ENCODE measurements at places on chromosomes 4 and X.

DNA sequence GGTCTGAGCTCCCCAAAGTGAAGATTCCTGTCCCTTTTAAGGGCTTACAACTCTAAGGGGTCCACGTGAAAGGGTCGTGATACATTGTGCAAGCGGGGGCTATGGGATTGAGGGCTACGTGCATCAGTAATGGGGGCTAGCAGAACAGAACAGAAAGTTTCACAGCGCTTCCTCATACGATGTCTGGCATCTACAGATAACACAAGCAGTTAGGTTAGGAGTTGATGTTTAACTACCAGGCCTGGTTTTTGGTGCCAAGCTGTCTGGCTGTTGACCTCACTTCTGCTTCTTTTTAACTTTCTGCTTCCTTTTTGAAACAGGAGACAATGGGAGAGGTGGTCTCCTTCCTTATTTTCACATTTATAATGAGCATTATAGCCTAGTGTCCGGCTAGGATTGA is 368.6 kb upstream of the CXorf51A start:
- DNase-seq, result no peak

- DNase-seq, result no peak
Measured at GRCh38 chr4:174713821-174714220, 115.2 kb downstream of the GLRA3 start.

DNA sequence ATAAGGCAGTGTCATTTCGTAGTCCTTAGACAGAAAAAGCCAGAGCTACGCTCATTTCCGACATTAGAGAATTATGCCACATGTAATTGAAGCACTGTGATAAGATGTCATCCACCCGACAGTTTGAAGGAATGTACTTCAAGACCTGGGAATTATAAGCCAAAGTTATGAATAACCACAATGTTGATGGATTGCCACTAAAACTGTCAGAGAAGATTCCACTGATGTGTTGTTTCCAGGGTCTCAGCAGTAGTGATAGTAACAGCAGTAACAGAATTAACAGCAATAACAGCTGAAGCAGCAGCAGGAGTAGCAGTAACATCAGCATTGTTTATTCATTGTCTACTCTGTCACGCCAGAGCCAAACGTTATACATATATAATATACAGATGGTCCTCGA is 24.7 kb downstream of the RAB33A start:
- DNase-seq, result no peak

GRCh38 chr4:2792711-2793585 is at the start of gene SH3BP2:
Gene SH3BP2, plus strand, starts transcription at chr4:2793085. Its CDS starts 27,533 bp downstream, at chr4:2820618.
- peak; percentile 77 for DNase-seq

- no peak for DNase-seq
Measured at GRCh38 chr4:101183221-101183620, 164.1 kb downstream of the PPP3CA start.

DNA sequence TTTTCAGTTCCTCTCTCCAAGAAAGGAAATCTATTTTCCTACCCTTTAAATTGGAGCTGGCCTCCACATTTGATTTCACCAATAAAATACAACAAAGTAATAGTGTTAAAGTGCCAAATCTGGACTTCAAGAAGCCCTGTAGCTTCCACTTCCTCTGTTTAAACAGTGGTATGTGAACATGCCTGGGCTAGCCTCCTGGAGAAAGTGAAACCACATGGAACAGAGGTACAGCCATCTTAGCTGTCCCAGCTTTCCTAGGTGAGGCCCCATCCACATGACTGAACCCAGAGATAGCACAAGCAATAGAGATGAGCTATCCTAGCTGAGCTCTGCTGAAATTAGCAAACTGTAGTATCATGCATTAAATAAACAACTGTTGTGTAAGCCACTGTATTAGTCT is 131.8 kb upstream of the VCX start:
- no peak for DNase-seq

GRCh38 chr4:153748378-153748777 is 11.4 kb downstream of the RNF175 start:
- DNase-seq, result peak; percentile 87

GRCh38 chr4:30882443-30882842 is 162.3 kb downstream of the PCDH7 start:
- no peak for DNase-seq

- peak; percentile 84 for DNase-seq
Measured at GRCh38 chr4:54082168-54082567, 17.8 kb upstream of the CHIC2 start.

- DNase-seq, result no peak
Measured at GRCh38 chrX:42934020-42934726, 156.2 kb upstream of the PPP1R2C start.

DNA sequence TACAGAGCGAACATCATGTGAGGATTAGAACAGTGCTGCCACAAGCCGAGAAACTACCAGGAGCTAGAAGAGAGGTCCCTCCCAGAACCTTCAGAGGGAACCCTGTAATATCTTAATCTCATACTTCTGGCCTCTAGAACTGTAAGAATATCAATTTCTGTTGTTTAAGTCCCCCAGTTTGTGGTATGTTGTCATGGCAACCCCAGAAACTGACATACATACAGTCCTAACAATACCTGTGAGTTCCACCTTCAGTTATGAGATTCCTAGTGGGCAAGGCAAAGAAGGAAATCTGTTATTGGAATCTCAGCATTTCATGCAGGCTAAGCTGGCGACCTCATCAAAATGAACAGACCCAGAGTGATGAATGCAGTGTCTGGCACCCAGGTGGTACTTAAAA is 42.5 kb downstream of the ZBTB49 start:
- no peak for DNase-seq
